ENCODE measurements at places on chromosomes 13 and 19.

GRCh38 chr13:98299235-98299965 lies 122.3 kb upstream of the RNF113B start:
- no peak overlapping the region for H3K4me3 ChIP-seq
- no peaks in the 10 kb centered on the region for H3K27me3 ChIP-seq
- no peak for DNase-seq
- H3K27ac ChIP-seq: peak overlapping the region; percentile 72
- peaks cover 48% of the 10 kb centered on the region for H3K4me1 ChIP-seq

- H3K4me1 ChIP-seq: peaks cover 4% of the 10 kb centered on the region
- no peaks in the 10 kb centered on the region for H3K36me3 ChIP-seq
- peak within 1 kb of the TSS; percentile 45 for H3K4me3 ChIP-seq
- peaks cover 9% of the 10 kb centered on the region for H3K27me3 ChIP-seq
- no peak within 1 kb of the TSS for H3K27ac ChIP-seq
These were observed at the start of gene SERTM1 for GRCh38 chr13:36673838-36674326. TSS of gene SERTM1 (plus strand) at chr13:36674020. CDS start at chr13:36695079, 21,059 bp downstream.

DNA sequence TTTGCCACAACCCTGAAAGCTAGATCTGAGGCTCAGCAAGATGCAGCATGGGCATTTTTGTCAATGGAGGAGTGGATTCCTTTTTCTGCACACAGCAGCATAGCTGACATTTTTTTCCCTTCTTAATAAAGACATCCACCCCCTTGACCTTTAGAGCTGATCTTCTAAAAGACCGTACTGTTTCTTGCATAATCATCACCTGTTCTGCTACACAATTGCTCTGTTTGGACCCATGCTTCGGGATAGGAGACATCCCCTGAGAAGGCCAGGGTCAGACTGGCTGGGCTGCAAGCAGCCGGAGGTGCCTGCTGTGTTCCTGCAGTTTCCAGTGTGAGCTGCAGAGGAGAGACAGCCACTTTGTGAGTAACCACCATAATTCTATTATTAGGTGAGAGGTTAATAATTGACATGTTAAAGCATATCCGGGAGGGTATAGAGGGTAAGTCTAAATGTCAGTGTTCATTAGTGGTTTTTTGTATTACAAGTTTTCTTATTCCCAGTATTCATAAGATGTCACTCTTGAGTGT lies 108.5 kb upstream of the C1QTNF9B start:
- H3K36me3 ChIP-seq: no peaks in the 10 kb centered on the region
- H3K4me3 ChIP-seq: no peak overlapping the region
- no peak overlapping the region for H3K27ac ChIP-seq
- no peak for DNase-seq
- H3K4me1 ChIP-seq: no peaks in the 10 kb centered on the region

DNA sequence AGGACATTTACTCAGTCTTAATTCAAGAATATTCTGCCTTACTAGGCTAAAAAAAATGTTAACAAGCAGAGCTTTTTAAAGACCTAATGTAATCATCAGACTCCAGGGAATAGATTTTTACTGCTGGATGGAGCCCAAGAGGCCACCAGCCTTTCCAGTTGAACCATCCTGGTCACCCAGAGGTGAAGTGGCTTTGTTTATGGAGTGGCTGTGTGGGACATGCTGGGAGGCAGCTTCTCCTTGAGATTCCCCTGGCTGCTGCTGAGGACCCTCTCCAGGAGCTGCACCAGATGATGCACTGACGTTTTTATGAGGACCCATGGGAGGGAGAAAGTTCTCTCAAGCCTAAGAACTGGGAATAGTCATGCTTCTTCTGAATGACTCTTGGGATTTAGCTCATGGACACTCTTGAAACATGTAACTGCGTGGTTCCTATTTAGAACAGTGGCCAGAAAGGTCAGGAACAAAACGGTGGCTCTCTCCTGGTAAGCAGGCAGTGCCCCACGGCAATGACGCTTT lies 205.9 kb upstream of the MIR17HG start:
- H3K4me1 ChIP-seq: no peaks in the 10 kb centered on the region
- no peaks in the 10 kb centered on the region for H3K36me3 ChIP-seq
- DNase-seq: no peak
- H3K27me3 ChIP-seq: no peaks in the 10 kb centered on the region
- no peak overlapping the region for H3K4me3 ChIP-seq

- H3K4me1 ChIP-seq: no peaks in the 10 kb centered on the region
- no peak overlapping the region for H3K4me3 ChIP-seq
- no peak for DNase-seq
- H3K27me3 ChIP-seq: no peaks in the 10 kb centered on the region
These were observed 278.0 kb downstream of the FGF9 start for GRCh38 chr13:21948769-21949474.

DNA sequence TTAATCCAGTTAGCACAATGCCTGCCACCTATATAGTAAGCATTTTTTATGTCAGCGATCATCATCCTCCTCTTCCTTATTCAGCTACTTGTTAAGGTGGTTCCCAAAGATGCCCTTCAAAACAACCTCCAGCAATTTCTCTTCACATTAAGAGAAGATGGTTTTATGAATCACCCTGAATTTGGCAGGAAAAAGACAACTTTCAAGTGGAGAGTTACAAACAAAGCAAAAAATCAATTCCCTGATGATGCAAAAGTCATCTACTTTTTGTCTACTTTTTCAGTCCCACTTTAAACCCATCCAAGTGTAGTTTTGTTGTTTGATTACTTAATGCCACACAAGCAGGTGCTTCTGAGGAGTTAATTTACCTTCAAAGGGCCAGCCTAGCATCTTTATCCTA lies 139.1 kb upstream of the SERP2 start:
- H3K4me1 ChIP-seq: peaks cover 49% of the 10 kb centered on the region
- no peaks in the 10 kb centered on the region for H3K36me3 ChIP-seq
- H3K27ac ChIP-seq: peak overlapping the region; percentile 84
- no peaks in the 10 kb centered on the region for H3K27me3 ChIP-seq
- no peak overlapping the region for H3K4me3 ChIP-seq

Data from upper lobe of left lung (tissue), 6 donors.